Renal pelvis (tissue), 12 donors: ENCODE measurements at places on chromosomes 2 and 18. TPM values are rescaled to one million over a fixed set of nuclear protein-coding genes. Genes with fewer than 3 reads are reported as not detected.

Gene RAB12
- 48.1 TPM for polyA plus RNA-seq

DNA sequence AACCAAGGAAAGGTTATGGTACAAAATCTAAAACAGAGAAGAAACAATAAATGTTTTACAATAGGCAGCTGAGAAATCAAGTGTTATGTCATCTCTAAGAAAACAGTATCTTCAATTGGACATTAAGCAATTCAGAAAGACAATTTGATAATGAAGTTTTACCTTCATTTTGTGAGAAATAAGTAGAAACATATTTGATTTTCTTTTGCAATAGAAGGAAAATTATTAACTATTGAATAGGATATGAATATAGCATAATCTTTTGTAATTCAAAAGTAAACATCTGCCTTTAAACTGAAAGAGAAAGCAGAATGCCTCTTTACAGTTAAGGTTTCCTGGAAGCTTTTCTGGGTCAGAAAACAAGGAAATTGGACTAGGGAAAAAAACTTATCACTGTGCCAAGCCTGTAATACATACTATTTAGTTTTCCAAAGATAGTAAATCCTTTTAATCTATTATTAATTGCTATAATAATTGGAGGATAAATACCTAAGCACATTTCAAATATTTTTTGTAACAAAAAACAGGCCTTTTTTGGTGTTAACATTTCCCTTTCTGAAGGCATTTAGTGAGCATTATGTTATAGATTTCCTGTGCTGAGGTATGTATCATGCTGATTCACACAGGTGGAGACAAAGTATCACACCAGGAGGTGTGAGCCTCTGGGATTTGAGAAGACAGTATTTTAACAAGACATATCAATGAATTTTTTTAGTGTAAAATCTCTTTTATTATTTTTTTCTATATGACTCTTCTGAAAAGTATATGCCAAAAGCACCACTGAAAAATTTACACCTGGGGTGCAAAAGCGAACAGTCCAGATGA, 947.0 kb upstream of the CDH2 start:
- no peak for DNase-seq

DNA sequence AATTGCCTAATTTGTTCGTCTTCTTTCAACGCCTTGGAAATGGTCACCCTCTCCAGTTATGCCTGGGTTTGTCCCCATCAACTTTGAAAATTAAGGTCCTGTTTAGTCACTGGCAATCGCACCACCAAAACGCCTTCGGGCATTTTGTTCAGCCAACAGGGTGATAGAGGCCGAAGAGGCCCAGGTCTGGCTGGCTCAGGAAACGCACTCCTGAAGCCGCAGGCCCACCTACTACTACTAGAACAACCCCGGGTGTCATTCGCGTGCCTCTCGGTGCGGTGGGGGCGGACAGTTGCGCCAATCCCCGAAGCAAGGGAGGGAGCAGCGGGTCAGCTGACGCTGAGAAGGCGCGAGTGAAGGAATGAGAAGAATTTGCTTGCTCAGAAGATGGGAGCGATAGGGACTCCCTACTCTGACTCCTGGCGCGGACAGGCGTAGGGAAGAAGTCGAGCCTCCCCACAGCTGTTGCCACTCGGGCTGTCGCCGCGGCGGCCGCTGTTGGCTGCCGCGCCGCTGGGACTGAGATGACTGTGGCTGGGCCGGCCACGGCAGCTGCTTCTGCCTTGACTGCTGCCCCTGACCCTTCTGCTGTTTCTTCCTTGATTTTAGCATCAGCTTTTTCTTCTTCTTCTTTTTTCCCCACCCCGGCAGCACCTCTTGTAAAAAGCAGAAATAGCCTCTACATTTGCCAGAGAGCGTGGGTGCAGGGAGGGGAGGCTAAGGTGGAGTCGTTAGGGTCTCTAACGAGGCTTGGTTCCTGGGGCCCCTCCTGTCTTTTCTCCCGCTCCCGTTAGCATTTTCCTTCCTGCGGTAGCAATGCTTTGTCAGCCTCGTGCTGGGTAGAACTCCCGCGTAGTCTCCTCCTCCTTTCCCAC, 387.6 kb downstream of the FIGN start:
- peak; percentile 79 for DNase-seq

GRCh38 chr18:11322716-11323115, 173.3 kb upstream of the PIEZO2 start:
- DNase-seq: no peak

DNA sequence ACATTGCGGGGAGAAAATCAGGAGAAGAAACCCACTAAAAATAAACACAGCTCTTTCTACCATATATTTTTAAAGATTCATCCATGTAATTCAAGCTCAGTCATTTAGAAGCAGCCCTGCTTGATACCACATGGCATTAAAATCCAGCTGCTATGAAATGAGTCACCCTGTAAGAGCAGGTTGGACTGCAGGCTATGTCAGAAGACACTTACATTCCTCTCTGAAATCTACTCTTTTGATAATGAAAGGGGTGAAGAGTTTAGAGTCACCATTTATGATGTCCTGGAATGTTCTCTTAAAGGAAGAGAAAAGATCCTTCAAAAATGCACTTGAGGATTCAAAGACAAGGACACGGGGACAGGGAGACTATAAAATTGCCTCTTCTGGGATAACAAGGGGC, 100.6 kb upstream of the APCDD1 start:
- no peak for DNase-seq

GRCh38 chr2:138238908-138239307, 262.7 kb upstream of the SPOPL start:
- DNase-seq: no peak

GRCh38 chr2:222440673-222441422, 16.5 kb downstream of the SGPP2 start:
- peak; percentile 72 for DNase-seq

GRCh38 chr2:231464576-231465540, 574 bp upstream of the NCL start:
- DNase-seq: peak; percentile 98
